Epithelial cell of proximal tubule (primary cell): ENCODE measurements at places on chromosomes 1 and 21. TPM values are rescaled to one million over a fixed set of nuclear protein-coding genes. Genes with fewer than 3 reads are reported as not detected.

PTPN22 gene
- total RNA-seq = 0.07 TPM in 1 of 2 replicates, not detected in the other

KCNE1 gene
- 0.22 TPM in 1 of 2 replicates, not detected in the other for total RNA-seq

CELA3B gene
- not detected in 2 replicates for total RNA-seq

KAZN gene
- total RNA-seq = 5.1 and 5.7 TPM in 2 replicates

SH2D2A gene
- total RNA-seq = 2.0 and 3.5 TPM in 2 replicates

RSPH1 gene
- 1.8 TPM in 1 of 2 replicates, not detected in the other for total RNA-seq
